EL (cell line): ENCODE measurements at places on chromosomes 1 and 21.
A peak's percentile ranks its signal among the peaks of the same experiment; 100 is the strongest.

GRCh38 chr1:247247568-247247967 lies 8.3 kb upstream of the VN1R5 start:
- DNase-seq, result no peak

DNA sequence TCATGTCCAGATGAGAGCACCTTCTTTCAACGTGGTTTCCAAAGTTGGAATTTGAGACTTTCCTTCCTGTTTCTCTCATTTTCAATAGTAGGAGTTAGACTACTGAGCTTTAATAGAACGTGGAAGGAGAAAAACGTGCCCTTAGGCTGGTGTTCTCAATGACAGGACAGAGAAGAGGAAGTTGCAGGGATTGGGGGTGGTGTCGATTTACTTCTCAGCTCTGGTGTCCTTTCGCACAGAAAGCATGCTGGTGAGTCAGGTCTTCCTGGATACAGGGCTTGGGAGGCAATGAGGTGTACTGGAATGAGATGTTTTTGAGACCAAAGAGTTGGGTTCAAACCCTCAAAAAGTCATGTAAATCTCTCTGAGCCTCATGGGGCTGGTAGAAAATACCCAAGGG lies 67.1 kb downstream of the HIVEP3 start:
- DNase-seq, result peak; percentile 87

DNA sequence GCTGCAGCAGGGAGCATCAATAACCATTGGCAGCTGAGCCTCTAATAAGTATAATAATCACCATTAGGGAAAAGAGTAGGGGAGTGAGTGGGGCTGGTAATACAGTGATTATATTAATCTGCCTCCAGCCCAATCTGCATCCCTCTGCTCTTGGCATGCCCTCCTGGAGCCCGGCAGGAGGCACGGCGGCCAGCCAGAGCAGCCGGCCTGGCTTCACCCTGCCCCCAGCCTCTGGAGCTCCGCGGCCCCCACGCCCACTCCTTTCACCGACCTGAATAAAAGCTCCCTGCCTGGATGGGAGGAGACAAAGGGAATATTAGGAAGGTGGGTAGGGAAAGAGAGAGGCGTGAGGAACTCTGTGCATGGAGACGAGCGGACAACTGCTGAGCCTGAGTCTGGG lies 28.3 kb downstream of the OPTC start:
- no peak for DNase-seq

- no peak for DNase-seq
Observed at GRCh38 chr1:154605534-154605933, 2.5 kb downstream of the ADAR start.

DNA sequence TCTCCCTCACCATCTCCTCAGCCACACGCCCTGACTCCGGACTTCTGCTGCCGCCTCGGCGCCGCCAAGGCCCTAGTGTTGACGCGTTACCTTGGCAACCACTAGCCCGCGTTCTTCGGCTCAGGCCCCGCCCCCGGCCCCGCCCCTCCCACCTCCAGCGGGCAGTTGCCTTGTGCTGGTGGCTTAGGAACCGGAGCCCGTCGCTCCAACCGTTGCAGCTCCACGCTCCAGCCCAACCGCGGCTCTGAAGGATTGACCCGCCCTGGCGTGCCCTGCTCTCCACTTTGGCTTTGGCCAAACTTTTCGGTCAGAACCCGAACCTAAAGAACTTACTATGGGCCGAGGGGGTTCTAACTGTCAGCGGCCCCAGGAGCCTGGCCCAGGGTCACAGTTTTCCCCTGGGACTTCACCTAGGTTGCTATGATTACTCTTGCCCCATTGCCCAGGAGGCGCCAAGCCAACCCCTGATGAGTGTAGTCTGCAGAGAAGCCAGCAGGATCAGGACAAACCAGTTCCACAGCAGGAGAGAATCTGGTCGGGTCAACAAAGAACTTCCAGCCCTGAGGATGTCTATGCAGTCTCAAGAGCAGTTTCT lies at the start of gene CFAP45:
CFAP45 (minus strand) TSS at position 80 of the 595 bp plus-strand sequence; CDS start at position 13, 67 bp downstream.
- peak; percentile 62 for DNase-seq

GRCh38 chr1:39761557-39762260 lies 9.4 kb downstream of the OXCT2 start:
- no peak for DNase-seq

DNA sequence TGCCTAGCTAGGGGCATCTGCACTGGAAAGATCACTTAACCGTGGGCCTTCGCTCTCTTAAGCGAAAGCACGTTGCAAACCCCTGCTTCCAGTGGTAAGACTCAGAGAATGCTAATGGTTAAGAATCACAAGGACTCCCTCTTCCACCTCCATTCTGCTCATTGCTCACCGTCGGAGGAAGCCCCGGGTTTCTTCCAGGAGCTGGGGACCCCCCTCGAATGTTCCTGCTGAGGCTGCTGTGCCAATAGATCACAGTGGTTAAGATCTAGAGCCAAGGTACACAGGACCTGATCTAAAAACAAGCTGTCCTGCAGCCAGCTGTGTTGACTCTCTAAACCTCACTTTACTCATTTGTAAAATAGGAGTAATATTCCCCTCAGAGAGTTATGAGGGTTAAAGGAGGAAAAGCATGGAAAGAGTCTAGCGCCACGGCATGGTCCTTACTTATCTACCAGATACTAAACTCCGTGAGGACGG lies 765 bp downstream of the VAMP3 start:
- DNase-seq, result no peak

DNA sequence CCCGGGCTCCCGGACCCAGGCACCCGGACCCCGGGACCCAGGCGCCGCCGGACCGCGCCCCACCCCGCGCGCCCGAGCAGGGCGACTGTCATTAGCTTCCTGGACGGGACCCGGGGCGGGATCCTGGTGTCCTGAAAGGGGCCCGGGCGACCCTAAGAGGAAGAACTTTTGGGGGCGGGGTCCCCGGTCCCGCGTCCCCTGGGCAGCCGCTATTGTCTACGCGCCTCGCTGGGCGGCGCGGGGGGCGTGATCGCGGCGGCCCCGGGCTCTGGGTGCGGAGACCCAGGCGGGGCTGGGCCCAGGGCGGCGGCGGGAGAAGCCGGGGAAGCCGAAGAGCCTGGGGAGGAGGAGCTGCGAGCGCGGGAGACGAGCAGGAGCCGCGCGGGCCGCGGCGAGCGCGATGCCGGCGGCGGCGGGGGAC lies 465 bp downstream of the HUNK start:
- peak; percentile 13 for DNase-seq

GRCh38 chr1:244049162-244050013 lies 1.7 kb upstream of the ZBTB18 start:
- DNase-seq, result peak; percentile 53

- peak; percentile 38 for DNase-seq
Observed at GRCh38 chr1:225426395-225427234, 1.2 kb downstream of the LBR start.

DNA sequence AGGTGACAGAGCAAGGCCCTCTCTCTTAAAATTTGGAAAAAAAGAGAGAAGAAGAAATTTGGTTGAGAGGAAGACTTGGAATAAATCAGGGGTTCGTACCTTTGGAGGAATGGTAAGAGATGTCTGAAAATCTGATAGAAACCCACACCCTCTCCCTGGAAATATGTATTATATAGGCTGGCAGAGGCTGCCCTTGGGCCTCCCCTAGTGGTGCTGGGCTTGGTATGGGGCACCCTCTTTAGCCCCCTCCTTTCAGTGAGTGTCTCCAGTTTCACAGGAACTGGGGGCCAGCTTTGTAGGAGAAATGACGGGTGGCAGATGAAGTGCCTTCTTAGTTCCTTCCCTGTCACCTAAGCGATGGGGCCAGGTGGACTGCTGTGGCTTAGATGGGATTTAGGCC lies 82.9 kb upstream of the SLC2A1 start:
- DNase-seq, result no peak

- no peak for DNase-seq
Observed at GRCh38 chr1:205678286-205679111, 1.8 kb downstream of the SLC45A3 start.

DNA sequence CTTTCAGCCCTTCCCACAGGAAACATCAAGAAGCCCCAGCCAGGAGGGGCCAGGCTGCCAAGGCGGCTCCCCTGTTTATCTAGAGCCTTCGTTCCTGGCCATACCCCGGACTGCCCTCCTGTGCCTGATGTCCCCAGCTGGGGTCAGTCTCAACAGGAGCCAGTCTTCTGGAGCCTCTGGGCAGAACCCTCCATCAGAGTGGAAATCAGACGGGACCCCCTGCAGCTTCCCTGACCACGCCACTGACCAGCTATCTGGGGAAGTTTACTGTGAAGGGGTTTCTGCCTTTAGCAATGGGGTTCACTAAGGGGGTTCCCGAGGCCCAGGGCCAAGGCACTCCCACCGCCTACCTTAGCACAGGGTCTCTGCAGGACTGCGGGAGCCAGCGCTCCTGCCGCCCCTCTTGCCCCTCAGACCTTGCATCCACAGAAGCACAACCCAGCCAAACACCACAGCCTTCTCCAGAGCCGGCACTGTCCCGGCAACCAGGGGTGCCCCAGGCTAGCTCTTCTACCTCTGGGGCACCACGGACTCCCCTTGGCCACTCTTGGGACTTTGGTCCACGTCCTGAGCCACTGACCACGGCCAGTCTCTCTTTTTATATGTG lies 3.5 kb upstream of the MTFR1L start:
- no peak for DNase-seq

GRCh38 chr1:125064481-125064880 lies 3879.7 kb downstream of the SRGAP2C start:
- no peak for DNase-seq

GRCh38 chr21:19993268-19993667 lies 1004.9 kb upstream of the NCAM2 start:
- DNase-seq, result no peak

DNA sequence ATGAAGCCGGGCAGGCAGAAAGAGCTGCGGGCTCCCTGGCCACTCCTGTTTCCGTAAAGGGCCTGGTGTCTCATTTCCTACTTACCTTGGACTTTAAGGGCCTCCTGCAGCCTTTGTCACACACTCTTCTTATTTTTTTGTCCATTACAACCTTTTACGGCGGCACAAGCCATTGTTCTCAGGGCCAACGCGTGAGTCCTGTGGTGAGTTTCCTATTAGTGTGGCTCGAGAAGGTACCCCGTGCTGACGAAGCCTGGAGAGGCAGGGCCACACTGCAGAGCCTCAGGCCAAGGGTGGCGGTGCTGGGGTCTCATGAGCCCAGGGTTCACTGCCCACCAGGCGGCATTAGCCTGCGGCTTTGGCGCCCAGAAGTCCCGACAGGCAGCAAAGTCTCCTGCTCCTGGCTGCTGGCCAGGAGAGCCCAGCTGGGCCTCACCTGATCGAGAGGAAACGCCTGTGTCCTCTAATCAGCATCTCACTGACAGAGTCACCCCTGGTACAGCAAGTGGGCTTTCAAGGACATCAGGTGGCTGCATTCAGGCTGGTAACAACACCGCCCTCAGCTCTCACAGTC lies 62.0 kb downstream of the SIK1 start:
- DNase-seq, result no peak

GRCh38 chr21:27636656-27637055 lies 669.8 kb upstream of the ADAMTS5 start:
- no peak for DNase-seq

GRCh38 chr1:196677781-196678509 lies 26.1 kb downstream of the CFH start:
- DNase-seq, result peak; percentile 22

DNA sequence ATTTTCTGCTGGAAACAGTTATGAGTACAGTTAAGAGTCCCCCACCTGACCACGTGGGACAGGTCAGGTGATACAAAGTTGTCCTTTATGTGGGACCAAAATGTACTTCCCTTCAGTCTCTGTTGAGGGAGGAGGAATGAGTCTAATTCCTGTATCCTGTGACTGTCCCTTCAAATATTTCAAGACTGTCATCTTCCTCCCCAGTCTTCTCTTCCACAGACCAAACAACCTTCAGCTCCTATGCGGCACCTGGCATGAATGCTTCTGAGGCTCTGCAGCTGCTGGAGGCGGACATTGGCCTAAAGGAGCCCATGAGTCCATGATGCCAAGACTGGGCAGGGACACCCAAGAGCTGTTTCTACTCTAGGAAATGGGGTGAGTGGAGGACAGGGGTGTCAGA lies 72.1 kb upstream of the SIM2 start:
- peak; percentile 8 for DNase-seq

DNA sequence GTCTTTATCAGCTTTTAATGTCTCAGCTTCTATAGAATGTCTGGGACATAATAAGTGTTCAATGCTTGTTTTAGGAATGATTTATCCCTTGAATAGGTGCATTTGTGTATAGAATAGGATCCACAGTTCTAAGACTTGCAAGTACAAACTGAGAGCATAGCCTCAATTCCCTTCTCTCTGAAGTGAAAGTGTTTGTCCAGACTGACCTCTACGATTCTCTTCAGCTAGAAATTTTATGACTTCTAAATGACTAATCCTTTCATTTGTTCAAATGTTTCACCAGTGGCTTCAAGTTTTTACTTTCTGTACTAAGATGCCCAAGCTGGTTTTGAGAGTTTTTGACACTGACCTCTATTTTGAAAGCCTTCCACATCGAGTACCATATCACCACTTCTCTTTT lies 608.2 kb upstream of the ADGRL4 start:
- peak; percentile 31 for DNase-seq

GRCh38 chr1:119531606-119532323 lies 24.8 kb downstream of the HSD3B1 start:
- no peak for DNase-seq

- DNase-seq, result no peak
Observed at GRCh38 chr1:15543251-15543588, 16.6 kb downstream of the DNAJC16 start.

DNA sequence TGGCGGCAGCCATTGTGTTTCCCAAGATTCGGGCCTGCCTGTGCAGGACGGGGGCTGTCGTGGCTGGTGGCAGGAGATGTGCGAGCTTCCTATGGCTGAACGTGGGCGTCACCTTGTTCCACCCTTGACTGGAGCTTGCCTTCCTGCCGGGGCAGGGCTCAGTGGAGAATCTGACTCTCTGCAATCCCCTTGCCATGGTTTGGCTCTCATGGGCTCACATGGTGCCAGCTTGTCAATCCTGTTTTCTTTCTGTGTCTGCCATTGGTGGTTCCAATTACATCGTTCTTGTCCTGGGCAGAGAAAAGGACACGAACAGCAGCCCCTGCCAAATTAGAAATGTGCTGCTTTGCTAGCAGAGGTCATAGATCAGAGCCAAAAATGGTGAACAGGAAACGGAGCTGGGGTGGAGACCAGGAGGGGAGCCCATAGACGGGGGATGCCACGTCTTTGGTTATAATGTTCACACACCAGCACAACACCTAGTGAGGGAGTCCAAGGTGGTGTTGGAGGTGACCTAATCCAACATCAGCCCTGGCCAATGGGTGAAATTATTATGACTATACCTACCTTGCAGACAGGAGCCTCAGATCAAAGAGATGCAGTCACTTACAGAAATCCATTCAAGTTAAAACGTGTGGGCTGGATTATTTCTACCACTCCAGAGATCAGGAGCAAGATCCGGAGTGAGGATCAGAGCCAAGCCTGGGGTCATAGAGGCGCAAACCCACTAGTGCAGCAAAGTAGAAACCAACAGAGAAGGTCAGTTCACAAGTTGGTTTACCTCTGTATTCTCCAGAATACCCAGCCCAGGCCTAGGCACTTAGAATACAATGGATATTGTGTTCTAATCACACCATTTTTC lies 253.1 kb downstream of the SIPA1L2 start:
- no peak for DNase-seq
